ENCODE measurements at places on chromosomes 6 and 20. TPM values are rescaled to one million over a fixed set of nuclear protein-coding genes. Genes with fewer than 3 reads are reported as not detected.

Gene TBCC
- total RNA-seq: 17.8 TPM

Gene SALL4
- 0.43 TPM for total RNA-seq

Gene PCMTD2
- 58.8 TPM for total RNA-seq

Gene HBS1L
- 48.2 TPM for total RNA-seq

Gene NECAB3
- 56.2 TPM for total RNA-seq

Gene OPN5
- total RNA-seq: not detected

DNA sequence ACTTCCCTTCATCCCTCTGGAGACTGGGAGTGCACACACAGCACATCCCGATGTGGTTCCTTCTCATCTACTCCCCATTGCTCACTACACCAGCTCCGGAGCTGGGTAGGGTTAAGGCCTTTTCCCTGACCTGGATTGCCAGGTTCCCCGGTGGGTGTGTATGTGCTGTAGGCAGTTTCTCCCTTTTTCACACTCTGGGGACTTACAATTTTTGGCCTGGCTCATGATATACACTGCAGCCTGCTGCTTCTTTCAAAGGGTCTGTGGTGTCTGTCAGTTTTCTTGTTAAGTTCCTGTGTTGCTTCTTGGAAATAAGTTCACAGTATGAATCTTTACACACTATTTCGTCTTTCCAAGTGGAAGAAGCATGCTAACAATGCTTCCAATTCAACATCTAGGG, 405.5 kb downstream of the UTRN start:
- H3K4me3 ChIP-seq: no peak overlapping the region
- no peaks in the 10 kb centered on the region for H3K27me3 ChIP-seq
- no peak overlapping the region for H3K27ac ChIP-seq
- no peak for DNase-seq

DNA sequence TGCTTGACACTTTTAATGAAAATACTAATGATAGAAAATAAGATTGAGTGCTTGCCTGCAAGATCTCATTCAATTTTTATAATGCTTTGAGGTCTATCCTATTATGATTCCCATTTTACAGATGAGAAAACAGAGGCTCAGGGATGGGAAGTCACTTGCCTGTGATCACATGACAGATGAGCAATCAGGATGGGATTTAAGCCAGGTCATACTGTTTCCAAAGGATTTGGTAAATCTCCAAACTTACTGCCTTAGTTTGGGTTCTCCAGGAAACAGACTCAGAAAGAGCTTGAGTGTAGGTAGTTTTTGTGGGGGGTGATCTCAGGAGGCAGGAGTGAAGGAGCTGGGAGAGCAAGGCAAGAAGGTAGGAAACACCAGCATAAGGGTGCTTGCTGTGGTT, 456.3 kb downstream of the MAFB start:
- no peak for DNase-seq
- H3K27me3 ChIP-seq: no peaks in the 10 kb centered on the region
- H3K4me1 ChIP-seq: no peaks in the 10 kb centered on the region
- H3K27ac ChIP-seq: no peak overlapping the region
- no peaks in the 10 kb centered on the region for H3K36me3 ChIP-seq

DNA sequence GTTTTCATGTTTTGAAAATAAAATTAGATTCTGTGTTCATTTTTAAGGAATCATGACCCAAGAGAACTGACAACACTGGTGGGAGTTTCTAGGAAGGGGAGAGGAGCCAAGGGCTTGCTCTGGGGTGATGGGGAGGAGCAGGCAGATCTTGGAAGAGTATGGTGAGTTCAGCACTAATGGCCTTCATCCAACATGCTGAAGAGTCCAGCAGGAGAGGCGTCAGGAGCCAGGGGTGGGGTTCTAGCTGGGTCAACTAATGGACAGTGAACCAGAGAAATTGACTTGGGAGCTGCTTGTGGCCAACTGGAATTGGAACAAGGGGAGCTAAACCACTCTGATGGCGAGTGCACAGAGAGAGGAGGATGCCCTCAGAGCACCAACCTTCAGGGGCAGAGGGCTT, 107.1 kb downstream of the MRPL14 start:
- H3K4me3 ChIP-seq: no peak overlapping the region
- no peaks in the 10 kb centered on the region for H3K36me3 ChIP-seq
- peaks cover 3% of the 10 kb centered on the region for H3K27me3 ChIP-seq
- no peak overlapping the region for H3K27ac ChIP-seq

DNA sequence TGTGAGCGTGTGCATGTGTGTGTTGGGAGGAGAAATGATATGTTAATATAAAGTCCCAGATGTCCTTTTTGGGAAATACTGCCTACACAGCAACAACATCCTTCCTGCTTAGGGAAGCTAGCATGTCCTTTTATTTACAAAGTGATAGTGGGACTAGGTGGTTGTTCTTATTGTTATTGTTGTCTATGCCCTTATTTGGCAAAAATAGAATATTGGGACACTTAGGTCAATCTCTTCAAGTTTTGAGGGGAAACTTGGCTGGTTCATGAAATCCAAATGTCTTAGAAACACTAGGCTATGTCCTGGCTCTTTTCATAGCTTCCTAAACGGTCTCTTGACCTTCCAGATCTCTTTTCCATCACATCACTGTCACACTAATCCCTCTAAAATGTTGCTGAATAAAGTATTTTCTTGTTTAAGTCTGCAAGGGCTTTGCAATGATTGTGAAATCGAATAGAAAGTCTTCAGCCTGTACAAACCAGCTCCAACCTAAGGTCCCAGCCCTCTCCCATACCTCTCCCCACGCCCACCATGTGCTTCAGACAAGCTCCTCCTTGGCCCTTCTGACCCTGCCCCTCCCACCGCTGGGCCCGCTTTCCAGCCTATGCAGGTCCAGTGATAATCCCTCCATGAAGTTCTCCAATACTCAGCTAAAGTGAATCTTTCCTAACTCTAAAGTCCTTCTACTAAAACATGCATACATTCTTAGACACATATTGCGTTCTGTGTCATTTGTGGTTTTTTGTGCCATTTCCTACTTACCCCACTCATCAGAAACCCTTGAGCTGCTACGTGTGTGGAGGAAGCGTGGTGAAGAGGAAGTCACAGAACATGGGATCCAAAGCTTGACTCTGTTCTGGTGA, 205.1 kb downstream of the LY86 start:
- H3K4me3 ChIP-seq: no peak overlapping the region
- DNase-seq: peak; percentile 70
- H3K36me3 ChIP-seq: no peaks in the 10 kb centered on the region
- H3K27me3 ChIP-seq: no peaks in the 10 kb centered on the region

- H3K36me3 ChIP-seq: no peaks in the 10 kb centered on the region
- H3K4me3 ChIP-seq: no peak overlapping the region
- DNase-seq: no peak
- H3K27ac ChIP-seq: no peak overlapping the region
- no peaks in the 10 kb centered on the region for H3K4me1 ChIP-seq
These were observed 228.8 kb downstream of the HACE1 start for GRCh38 chr6:104630955-104631354.

- no peak overlapping the region for H3K27ac ChIP-seq
- H3K4me1 ChIP-seq: peaks cover 12% of the 10 kb centered on the region
- no peak overlapping the region for H3K4me3 ChIP-seq
- no peak for DNase-seq
- H3K36me3 ChIP-seq: no peaks in the 10 kb centered on the region
These were observed 70.5 kb upstream of the DUSP22 start for GRCh38 chr6:221531-222349.

- H3K36me3 ChIP-seq: no peaks in the 10 kb centered on the region
- no peaks in the 10 kb centered on the region for H3K4me1 ChIP-seq
- H3K27me3 ChIP-seq: no peaks in the 10 kb centered on the region
- no peak overlapping the region for H3K4me3 ChIP-seq
- H3K27ac ChIP-seq: no peak overlapping the region
These were observed 178.2 kb upstream of the IMPG1 start for GRCh38 chr6:76250666-76251065.

DNA sequence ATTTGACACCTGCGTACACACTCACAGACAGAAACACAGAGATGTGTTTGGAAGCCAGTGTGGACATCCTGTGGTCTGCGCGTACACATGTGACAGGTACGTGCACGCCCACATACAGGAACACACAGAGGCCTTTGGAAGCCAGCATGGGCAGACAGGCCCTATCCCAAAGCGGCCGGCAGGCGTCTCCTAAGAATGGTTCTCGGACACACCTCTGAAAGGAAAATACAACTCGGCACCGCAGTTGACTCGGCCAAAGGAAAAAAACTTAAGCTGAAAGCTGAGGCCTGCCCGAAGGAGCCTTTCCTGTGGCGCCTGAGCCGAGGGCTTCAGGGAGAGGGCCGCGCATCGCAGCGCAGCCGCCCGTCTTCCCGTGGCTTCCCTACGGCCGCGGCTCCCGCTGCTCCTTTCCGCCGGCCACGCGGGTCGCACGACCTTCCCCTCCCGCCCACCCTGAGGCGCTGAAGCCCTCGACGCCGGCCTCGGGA, 1.4 kb upstream of the CEP43 start:
- DNase-seq: peak; percentile 82
- H3K36me3 ChIP-seq: no peaks in the 10 kb centered on the region
- H3K4me1 ChIP-seq: peaks cover 17% of the 10 kb centered on the region

DNA sequence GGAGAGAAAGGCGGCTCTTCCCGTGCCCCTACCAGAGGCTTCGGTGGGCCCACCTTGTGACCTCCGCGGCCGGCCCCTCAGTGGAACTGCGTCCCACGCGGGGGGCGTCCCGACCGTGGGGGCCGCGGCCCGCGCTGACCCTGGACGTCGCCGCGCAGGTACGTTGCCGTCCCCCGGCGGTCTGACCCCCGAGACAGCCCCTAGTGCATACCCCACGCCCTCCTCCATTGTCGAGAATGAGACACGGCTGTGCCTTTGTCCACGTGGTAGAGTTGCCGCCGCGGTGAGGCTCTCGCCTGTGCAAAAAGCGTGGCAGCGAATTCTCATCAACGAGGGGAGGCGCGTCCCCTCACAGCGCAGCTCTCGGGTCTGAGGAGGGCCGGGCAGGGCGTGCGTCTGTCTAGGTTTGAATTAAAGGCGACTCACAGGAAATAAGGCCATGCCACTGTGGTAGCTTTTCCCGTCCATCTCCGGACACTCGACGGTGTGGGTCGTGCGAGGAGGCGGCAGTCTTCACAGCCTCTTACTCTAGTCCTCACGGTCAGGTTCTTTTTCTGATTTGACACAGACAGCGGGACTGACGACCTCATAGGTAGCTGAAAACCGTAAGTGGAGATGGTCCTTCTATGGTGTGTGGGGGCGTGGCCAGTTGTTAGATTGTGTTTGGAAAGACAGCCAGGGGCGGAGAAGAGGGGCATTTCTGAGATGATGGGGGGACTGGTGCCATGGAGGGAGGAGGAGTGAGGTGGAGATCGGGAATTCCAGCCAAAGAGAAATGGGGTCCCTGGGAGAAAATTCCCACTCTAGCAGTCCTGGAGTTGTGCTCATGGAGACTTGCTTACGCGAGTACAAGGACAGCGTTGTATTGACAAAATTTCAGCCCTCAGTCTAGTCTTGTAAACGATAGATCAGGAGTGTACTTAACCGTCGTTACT, 580 bp downstream of the NXT1 start:
- H3K4me1 ChIP-seq: peaks cover 21% of the 10 kb centered on the region
- H3K4me3 ChIP-seq: peak overlapping the region; percentile 100
- H3K36me3 ChIP-seq: peaks cover 19% of the 10 kb centered on the region
- H3K27ac ChIP-seq: peak overlapping the region; percentile 99
- peak; percentile 79 for DNase-seq
- H3K27me3 ChIP-seq: no peaks in the 10 kb centered on the region

DNA sequence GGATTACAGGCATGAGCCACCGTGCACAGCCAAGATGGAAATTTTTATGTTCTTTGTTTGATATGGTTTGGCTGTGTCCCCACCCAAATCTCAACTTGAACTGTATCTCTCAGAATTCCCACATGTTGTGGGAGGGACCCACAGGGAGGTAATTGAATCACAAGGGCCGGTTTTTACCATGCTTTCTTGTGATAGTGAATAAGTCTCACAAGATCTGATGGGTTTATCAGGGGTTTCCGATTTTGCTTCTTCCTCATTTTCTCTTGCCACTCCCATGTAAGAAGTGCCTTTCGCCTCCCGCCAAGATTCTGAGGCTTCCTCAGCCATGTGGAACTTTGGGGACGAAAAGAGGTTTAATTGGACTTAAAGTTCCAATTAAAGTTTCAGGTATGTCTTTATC, 14.6 kb downstream of the EEF1A1 start:
- H3K4me1 ChIP-seq: no peaks in the 10 kb centered on the region
- H3K27ac ChIP-seq: no peak overlapping the region
- no peak overlapping the region for H3K4me3 ChIP-seq
- peaks cover 31% of the 10 kb centered on the region for H3K36me3 ChIP-seq
- no peaks in the 10 kb centered on the region for H3K27me3 ChIP-seq
- DNase-seq: no peak

- peaks cover 6% of the 10 kb centered on the region for H3K27me3 ChIP-seq
- no peaks in the 10 kb centered on the region for H3K4me1 ChIP-seq
- no peak for DNase-seq
- H3K27ac ChIP-seq: no peak overlapping the region
- no peak overlapping the region for H3K4me3 ChIP-seq
These were observed 248.0 kb downstream of the CDH26 start for GRCh38 chr20:60206259-60206658.

GRCh38 chr6:52454556-52454955, 34.4 kb downstream of the EFHC1 start:
- no peak for DNase-seq
- H3K27me3 ChIP-seq: no peaks in the 10 kb centered on the region
- no peak overlapping the region for H3K4me3 ChIP-seq
- H3K36me3 ChIP-seq: no peaks in the 10 kb centered on the region
- no peaks in the 10 kb centered on the region for H3K4me1 ChIP-seq
- no peak overlapping the region for H3K27ac ChIP-seq

DNA sequence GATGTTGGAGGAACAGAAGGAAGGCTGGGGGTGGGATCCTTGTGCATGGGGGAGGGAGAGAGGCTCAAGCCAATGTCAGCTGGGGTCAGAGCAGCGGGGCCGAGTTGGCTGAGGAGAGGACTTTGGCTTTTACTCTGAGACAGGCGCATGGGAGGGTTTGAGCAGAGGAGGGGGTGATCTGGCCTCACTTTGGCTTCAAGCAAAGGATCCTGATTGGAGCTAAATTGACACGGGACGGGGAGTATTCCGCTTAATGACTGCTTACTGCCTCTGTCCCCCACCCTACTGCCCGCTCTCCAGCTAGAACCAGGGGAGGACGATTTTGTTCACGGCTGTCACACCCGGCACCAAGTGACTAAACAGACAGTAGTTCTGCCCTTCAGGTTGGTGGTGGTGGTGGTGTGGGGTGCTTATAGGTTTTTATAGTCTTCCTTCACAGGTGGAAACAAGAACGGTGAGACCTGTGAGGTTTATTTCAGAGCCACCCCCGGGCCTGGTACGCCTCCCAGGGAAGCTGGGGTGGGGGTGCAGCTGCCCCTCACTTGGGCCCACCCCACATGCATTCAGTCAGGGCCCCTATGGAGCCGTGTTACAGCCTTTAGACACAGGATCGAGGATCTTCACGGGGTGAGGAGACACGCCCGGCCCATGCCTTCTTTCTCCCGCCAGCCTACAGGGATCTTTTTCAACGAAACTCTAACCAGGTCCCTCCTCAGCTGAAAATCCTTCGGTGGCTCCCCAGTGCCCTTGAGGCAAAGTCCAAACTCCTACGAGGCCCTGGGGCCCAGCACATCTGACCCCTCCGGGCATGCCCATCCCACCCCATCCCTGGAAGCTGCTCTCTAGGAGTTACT, 1.3 kb upstream of the SNAI1 start:
- H3K4me3 ChIP-seq: no peak overlapping the region
- H3K27ac ChIP-seq: no peak overlapping the region
- no peak for DNase-seq
- peaks cover 40% of the 10 kb centered on the region for H3K4me1 ChIP-seq
- H3K27me3 ChIP-seq: no peaks in the 10 kb centered on the region
